ENCODE measurements at places on chromosomes 11 and 22.
A peak's percentile ranks its signal among the peaks of the same experiment; 100 is the strongest.

DNA sequence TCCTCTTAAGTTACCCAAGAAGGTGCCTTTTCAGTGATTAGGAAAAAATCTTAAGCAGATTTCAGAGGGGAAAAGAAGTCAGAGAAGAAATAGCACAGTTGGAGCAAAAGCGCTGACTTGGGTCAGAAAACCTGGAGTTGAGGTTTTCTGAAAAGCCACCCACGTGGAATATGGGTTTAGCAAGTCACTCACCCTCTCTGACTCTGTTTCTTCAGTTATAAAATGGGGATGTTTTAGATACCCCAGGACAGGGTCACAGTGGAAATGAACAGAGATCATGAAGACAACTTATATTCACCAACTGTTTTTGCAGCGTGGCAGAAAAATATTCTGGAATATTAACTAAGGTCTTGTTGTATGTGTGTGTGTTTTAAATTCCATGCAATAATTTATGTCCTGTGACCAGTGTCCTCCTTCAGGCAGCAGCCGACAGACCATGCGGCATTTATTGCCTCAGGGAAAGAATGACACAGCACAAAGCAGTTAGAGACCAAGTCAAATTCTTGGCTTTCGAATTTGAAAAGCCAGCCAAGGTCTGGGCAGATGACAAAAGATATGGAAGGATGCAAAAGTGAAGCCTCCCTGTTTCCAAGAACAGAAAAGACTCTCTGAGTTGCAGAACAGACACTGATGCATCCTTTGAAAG is 119.9 kb downstream of the MIAT start:
- DNase-seq: no peak

- no peak for DNase-seq
These were observed 399.3 kb downstream of the CADM1 start for GRCh38 chr11:115104851-115105453.

DNA sequence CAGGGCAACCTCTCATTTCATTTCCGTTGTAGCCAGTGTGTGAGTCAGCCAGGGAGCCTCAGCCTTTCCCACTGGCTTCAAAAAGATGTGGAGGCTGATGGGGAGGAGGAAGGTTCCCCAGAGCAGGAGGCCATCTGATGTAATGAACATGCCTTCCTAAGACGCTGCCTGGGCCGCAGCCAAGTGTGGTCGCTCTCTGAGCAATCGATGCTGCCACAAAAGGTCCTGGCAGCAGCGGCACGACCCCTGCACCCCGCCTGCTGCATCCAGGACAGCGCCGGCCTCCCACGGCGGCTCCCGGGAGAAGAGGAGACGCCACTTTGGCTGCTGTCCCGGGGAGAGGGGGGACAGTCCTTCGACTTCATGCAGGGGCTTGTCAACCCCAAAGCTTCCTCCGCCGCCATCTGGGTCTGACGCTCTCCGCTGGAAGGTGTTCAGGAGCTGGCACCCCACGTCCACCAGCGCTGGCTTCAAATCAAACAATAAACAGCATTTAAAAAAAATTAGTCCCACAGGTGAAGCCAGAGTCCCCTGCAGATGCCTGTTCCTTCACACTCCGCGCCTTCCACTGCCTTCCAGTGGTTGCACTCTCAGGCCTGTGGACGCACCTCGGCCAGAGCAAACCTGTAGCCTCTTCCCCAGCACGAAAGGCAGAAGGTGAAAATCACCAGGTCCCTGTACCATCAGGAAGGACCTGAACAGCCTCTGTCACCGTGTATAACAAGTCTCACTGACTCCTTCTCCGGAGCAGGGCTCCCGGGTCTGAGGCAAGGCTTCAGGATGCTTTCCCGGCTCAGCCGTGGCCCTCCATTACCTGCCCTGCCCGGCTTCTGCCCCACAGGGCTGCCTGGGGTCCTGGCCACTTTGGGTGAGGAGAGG is 930.7 kb downstream of the BRD1 start:
- DNase-seq: no peak

- no peak for DNase-seq
These were observed 33.8 kb downstream of the SLC35F2 start for GRCh38 chr11:107824668-107825369.

GRCh38 chr22:38230916-38231315 is 29.1 kb downstream of the MAFF start:
- no peak for DNase-seq

DNA sequence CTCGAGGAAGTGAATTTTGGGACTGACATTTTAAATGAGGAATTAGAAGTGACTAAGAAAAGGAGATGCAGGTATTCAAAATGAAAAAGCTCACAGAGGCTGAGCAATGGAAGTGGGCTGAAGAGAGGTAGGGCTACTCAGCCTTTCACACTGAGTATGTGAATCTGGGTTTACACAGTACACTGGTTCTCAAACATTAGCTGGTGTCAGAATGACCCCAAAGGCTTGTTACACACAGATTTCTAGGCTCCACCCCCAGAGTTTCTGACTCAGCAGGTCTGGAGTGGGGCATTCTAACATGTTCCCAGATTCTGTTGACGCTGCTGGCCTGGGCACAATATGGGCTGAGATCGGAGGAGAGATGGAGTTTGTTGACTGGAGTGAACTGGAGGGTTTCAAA is 32.8 kb downstream of the CADM1 start:
- no peak for DNase-seq

GRCh38 chr22:37571258-37571991 is 8.5 kb downstream of the LGALS2 start:
- DNase-seq: no peak

- DNase-seq: no peak
These were observed 41.9 kb upstream of the DDI1 start for GRCh38 chr11:103994518-103994917.

DNA sequence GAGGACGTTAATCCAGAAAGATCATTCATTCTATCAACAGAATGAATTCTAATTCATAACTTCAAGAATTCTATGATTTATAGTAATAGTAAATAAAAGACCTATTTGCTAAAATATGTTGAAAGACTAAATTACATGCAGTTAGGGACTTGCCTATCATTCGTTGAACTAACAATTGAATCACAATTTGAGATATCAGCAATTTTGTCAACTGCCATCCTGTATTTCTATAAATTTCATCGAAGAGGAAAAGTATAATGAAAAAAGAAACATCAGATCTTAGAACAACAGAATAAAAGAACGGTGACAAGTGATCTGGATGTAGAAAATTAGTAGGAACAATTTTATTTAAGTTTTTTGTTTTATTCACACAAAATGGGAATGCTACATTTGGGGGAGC is 4.4 kb upstream of the TTC17 start:
- DNase-seq: no peak

GRCh38 chr11:104333977-104334376 is 170.0 kb upstream of the PDGFD start:
- no peak for DNase-seq

GRCh38 chr11:68890490-68891231 is 13.0 kb downstream of the MRPL21 start:
- peak; percentile 87 for DNase-seq

GRCh38 chr22:17920145-17920605 is 104.2 kb downstream of the MICAL3 start:
- no peak for DNase-seq

- no peak for DNase-seq
These were observed 11.6 kb downstream of the ELF5 start for GRCh38 chr11:34501949-34502348.

GRCh38 chr11:35167426-35167954 is 28.5 kb downstream of the CD44 start:
- no peak for DNase-seq

GRCh38 chr11:7533199-7534041 is 19.6 kb downstream of the PPFIBP2 start:
- DNase-seq: no peak

DNA sequence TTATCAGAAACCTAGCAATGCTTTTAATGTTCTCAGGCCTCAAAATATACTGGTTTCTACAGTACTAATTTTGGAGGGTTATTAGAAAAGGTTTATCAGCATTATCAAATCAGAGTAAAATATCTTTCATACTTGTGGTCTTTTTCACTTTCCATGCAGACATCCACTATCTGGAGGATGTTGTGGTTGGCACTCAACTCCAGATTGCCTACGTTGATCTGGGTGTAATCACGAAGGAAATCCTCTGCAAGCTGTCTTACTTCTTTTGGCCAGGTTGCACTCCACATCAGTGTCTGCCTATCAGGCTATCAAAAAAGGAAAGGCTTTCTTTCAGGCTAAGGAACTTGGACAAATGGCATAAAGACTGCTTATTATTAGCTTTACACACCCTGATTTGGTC is 11.6 kb downstream of the DDX17 start:
- no peak for DNase-seq

- DNase-seq: no peak
These were observed 18.6 kb downstream of the ADAMTS8 start for GRCh38 chr11:130409594-130410388.

- no peak for DNase-seq
These were observed 1.1 kb downstream of the IL18BP start for GRCh38 chr11:71999798-72000197.

- no peak for DNase-seq
These were observed 109.9 kb downstream of the MICAL2 start for GRCh38 chr11:12220305-12220704.

- DNase-seq: peak; percentile 66
These were observed 780.9 kb downstream of the BRD1 start for GRCh38 chr22:49046546-49047361.

DNA sequence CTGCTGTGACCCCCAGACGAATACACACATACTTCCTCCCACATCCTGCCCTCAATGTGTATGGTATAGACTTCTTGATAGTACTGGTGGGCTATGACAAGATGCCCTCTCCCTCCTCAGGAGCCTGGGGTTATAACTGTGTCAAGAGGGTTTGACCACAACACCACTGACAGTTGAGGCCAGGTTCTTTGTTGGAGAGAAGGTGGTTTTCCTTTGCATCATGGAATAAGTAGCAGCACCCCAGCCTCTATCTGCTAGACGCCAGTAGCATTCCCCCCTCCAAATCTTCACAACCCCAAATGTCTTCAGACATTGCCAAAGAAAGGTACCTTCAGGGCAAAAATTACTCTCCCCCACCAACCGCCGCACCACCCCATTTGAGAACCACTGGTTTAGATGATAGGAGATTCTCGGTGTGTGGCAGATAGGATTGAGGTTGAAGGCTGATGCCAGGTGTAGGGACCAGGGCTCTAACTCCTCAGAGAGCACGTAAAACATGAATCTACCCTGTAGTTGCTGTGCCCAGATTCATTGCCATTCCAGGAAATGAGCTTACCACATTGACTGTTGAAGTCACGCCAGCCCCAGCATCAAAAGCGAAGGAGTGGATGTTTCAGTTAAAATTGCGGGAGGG is 5.5 kb upstream of the MYO18B start:
- no peak for DNase-seq

- no peak for DNase-seq
These were observed 88.4 kb downstream of the CDKN1C start for GRCh38 chr11:2797121-2797711.

GRCh38 chr11:37929100-37929653 is 1331.1 kb upstream of the RAG2 start:
- DNase-seq: no peak

DNA sequence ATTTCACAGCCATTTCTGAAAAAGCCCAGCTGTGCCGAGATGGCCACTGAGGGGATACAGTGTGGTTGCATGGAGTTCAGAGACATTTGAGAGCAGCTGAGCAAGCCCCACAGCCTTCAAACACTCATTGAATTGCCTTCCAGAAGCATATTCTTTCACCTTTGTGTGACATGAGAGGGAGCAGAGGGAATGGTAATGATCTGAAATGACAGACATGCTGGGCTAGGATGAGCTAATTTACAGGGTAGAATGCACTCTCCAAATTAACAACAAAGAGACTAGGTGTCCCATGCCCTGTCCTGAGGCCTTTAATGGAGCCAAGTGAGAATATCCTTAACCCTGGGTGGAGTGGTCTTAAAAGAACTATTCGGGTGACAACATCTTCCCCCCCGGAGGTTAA is 585.4 kb downstream of the NELL1 start:
- DNase-seq: no peak

DNA sequence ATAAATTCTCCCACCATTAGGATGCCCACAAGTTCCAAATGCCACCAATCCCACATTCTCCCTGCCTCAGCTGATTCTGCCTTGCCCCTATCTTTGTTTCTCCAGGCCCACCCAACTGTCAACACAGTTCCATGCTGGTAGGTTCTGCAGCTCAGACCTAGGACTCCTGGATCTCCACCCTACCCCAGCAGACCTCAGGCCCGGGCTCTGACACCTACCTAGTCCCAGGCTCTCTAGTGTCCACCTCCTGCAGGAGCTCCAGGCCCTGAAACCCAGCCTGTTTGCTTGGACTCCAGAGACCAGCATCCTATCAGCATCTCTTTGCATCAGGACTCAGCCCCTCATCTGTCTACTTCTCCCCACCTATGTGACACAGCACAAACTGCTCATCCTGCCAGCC is 86.5 kb downstream of the PDE2A start:
- DNase-seq: no peak

- no peak for DNase-seq
These were observed 431.2 kb downstream of the METTL15 start for GRCh38 chr11:28539239-28540030.

DNA sequence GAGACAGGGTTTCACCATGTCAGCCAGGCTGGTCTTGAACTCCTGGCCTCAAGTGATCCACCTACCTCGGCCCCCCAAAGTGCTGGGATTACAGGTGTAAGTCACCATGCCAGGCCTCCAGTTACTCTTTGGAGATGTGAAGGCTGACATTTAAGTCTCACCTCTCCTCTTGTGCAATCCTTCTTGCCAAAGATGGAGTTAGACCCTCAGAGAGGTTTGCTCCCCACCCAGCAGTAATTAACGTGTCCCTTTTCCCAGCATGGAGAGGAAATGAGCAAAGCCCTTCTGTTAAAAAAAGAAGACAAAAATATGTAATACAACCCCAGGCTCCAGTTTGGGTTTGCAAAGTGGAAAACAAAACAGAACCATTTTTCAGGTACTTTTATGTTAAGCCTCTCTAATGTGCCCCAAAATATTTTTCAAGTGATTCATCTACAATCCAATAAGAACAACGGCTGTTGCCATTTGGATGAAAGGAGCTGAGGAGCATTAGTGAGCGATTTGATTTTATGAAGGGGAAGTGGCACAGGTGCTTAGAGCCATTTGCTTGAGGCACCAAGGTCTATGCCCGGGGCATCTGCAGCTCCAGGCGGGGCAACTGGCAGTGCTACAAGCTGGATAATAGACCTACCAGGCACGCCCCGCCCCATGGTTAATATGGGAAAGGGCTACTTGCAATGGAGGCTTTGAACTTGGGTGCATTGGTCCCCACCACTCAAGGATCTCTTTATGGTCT is 57.2 kb downstream of the GRIK4 start:
- no peak for DNase-seq

DNA sequence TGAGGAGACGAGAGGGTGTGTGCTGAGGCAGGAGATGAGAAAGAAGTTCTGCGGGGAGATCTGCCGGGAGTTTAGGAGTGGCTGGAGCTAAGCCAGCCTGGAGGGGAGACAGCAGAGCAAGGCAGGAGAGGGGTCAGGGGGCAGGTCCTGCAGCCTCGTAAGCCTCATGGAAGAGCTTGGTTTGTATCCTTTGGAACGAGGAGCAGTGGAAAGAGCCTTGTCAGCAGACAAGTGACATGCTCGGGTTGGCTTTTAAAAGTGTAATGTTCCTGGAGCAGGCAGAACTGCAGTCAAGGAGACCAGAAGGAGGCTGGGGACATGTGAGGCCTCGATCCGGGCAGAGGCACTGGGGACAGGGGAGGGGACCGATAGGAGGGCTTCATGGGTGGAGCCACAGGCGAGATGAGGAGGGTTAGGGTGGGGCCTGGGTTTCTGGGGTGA is 21.4 kb upstream of the TUB start:
- DNase-seq: no peak
